ENCODE measurements at places on chromosomes 6 and 20.

DNA sequence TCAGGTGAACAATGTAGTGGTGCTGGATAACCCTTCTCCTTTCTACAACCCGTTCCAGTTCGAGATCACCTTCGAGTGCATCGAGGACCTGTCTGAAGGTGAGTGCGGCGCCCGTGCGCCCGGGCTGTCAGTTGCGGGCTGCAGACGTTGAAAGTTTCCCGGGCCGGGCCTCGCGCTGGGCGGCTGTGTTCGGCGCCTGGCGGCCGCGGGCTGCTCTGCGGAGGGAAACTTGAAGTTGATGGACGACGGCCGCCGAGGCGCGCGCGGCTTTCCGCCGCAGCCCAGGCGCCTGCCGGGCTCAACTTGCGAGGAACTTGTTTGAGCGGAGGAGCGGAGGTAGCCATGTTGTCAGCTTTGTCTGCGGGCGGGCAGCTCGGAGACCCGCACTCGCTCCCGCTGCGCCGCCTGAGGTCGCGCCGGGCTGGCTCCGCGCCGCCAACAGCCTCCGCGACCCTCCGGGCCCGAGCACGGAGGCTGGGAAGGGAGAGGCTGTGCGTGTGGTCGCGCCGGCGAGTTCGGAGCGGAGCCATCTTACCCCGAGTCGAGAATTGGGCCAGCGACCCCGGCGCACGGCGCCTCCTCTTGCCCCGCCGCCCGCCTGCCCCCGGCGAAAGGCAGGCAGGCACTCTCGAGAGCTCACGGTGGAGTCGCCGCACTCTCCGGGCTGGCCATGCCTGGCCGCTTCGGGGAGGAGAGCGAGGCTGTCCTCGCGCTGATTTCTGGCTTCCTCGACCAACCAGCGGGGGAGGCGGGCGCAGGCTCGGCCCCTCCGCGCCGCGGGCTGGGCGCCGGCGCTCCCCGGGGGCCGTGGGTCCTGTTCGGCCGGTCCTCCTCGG lies 691 bp downstream of the ASF1A start:
- DNase-seq: peak; percentile 50

- no peak for DNase-seq
Measured at GRCh38 chr6:9233226-9233625, 797.9 kb upstream of the SLC35B3 start.

- DNase-seq: no peak
Measured at GRCh38 chr20:62350629-62351422, 16.3 kb downstream of the LAMA5 start.

GRCh38 chr6:108895571-108895970 lies 47.3 kb downstream of the ARMC2 start:
- no peak for DNase-seq

- no peak for DNase-seq
Measured at GRCh38 chr20:56516631-56517030, 7.9 kb upstream of the FAM209A start.

- no peak for DNase-seq
Measured at GRCh38 chr6:30570263-30570662, 979 bp upstream of the ABCF1 start.

- DNase-seq: no peak
Measured at GRCh38 chr20:9520086-9520485, 5.7 kb downstream of the LAMP5 start.

Data from activated T-helper 9 cell treated with anti-CD3 and anti-CD28 coated beads, Interleukin-2, amount 50 U/mL, for 16 hours (primary cell).